ENCODE measurements at places on chromosomes 12 and 14.

DNA sequence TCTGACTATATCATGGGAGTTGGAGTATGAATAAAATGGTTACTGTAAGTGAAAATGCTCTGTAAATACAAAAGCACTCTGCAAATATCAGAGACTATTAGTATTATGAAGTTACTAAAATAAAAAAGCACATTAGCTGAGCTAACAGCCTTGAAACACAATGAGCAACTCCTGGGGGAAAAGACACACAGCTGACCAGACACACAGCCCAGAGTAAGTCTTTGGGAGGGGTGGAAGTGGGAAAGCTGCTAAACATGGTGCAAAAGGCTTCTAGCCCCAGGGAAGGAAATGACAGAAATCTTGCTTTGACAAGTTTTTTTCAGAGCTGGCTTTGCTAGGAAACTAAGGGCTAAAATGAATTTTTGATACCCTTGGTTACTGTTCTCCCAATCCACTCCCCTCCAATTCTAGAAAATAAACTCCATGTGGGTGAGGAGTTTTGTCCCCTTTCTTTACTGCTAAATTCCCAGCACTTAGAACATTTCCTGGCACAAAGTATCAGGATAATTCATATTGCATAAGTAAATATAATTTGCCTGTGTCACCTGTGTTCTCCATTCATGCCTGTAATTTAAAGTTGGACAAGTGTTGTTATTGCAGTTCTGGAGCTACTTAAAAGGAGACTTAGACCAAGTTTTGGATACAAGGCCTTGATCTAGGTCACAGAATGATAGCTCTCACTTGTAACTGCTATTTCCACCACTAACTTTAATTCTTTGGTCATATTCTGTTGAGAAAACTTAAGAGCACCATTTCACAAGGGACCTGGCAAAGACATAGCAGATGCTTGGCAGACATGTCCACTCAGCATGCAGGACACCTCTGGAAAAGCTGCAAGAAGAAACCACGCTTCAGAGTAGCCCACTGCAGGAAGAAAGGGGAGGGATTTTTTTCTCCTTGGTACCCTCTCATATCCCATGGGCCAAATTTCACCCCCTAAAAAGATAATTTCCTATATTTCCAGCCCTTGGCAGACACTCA, 19.0 kb upstream of the RAB3IP start:
- no peak overlapping the region for H3K27ac ChIP-seq
- H3K27me3 ChIP-seq: no peaks in the 10 kb centered on the region
- DNase-seq: no peak
- no peaks in the 10 kb centered on the region for H3K4me1 ChIP-seq
- no peaks in the 10 kb centered on the region for H3K36me3 ChIP-seq
- no peak overlapping the region for H3K4me3 ChIP-seq

GRCh38 chr14:55071870-55072640, 20.6 kb downstream of the MAPK1IP1L start:
- peaks cover 24% of the 10 kb centered on the region for H3K4me1 ChIP-seq
- no peaks in the 10 kb centered on the region for H3K27me3 ChIP-seq
- no peak overlapping the region for H3K4me3 ChIP-seq

- H3K27ac ChIP-seq: no peak overlapping the region
- DNase-seq: no peak
- H3K4me3 ChIP-seq: no peak overlapping the region
- H3K27me3 ChIP-seq: peaks cover 56% of the 10 kb centered on the region
These were observed 421 bp upstream of the KRT76 start for GRCh38 chr12:52777566-52777965.

DNA sequence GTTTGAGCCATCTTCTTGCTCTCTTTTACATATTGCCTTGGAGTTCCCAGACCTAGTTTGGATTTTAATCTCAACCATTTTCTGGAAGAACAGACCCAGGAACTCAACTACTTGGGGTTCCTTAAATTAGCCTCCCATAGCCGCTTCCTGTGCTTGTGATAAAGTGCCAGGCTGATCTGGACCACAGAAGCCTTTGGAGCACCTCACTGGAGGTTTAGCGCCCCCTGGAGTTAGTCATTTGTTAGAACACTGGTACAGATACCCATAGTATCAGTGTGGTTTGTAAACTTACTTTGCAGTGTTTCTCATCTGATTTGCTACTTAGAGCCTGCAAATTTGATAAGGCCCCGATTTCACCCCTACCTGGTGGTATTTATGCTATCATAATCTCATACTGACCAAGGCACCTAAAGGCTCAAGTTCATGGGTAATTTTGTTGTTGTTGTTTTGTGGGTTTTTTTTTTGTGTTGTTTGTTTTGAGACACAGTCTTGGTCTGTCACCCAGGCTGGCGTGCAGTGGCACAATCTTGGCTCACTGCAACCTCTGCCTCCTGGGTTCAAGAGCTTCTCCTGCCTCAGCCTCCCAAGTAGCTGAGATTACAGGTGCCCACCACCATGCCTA, 3.7 kb downstream of the UNC119B start:
- H3K36me3 ChIP-seq: peaks cover 20% of the 10 kb centered on the region
- peaks cover 41% of the 10 kb centered on the region for H3K4me1 ChIP-seq
- H3K4me3 ChIP-seq: peak overlapping the region; percentile 84
- H3K27me3 ChIP-seq: no peaks in the 10 kb centered on the region
